A549 (cell line): ENCODE measurements at places on chromosomes 6 and 20.

- DNase-seq = no peak
Measured at GRCh38 chr6:166578536-166579236, 7.8 kb downstream of the RAMACL start.

- no peak for DNase-seq
Measured at GRCh38 chr20:33917831-33918525, 75.7 kb upstream of the RALY start.

DNA sequence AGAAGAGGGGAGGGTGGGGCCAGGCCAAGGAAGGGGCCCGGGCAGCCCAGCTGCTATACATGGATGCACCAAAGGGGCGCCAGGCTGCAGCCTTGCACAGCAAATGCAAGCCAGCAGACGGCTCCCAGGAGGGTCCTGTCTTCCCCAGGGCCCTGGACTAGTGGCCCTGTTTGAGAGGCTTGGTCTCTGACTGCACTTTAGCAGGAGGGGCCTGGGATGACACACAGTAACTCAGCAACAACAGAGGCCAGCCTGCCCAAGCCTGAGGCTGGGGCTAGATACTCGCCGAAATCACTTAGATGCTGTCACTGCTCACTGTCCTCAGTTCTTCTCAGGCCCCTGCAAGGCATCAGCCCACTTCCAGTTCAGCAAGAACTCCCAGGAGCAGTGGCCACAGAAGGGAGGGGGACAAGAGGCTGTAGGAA lies 73.5 kb downstream of the TRAM2 start:
- DNase-seq = peak; percentile 54

GRCh38 chr6:32920715-32921114 lies 20.1 kb downstream of the HLA-DMB start:
- peak; percentile 22 for DNase-seq

- peak; percentile 56 for DNase-seq
Measured at GRCh38 chr6:104789770-104790190, 69.9 kb downstream of the HACE1 start.

DNA sequence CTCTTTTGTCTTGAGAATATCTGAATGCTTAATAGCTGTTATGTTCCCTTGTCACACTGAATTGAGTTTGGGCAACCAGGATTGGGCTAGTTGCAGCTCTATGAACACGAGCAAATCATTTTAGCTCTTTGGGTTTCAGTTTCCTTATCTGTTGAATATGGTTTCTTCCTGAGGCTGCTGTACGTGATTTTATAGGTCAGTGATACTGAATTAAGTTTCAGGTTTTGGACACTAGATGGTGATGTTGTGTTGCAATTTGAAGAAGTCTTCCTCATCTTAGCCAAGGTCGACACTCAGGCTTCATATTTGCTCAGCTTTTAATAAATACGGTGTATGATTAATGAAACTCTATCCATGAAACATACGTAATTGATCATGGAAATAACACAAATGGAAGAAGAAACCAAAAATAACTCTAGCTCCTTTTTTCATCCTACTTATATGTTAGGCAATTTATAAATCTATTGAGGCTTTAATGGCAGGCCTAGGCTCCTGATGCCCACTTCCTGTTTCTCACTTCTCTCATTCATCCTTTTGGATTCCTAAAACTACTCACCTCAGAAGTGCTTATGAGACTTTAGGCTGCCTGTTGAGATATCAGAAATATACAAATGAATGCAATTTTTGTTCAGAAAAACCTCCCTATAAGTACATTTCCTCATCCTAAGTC lies 354.1 kb upstream of the MAP3K7 start:
- peak; percentile 2 for DNase-seq

DNA sequence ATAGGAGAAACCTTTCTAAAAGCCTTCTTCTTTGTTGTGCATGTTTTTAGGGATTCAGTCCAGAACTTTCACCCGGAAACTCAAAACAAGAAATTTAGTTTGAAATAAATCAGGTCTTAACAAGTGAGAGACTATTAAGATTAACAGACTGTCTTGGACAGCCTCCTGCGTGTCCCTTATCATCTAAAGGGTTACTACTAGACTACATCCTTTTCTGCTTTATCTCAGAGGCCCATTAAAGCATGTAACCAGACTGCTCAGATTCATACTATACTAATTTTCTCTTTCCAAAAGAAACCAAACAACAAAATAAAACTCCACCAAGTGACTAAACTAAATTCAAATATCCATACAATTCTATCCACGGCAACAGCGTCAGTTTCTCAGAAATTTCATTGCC lies 173.8 kb downstream of the GMPR start:
- DNase-seq = no peak

- DNase-seq = peak; percentile 38
Measured at GRCh38 chr20:19699180-19699971, 58.7 kb upstream of the RIN2 start.

GRCh38 chr6:74851596-74851995 lies 354.3 kb downstream of the COL12A1 start:
- no peak for DNase-seq

DNA sequence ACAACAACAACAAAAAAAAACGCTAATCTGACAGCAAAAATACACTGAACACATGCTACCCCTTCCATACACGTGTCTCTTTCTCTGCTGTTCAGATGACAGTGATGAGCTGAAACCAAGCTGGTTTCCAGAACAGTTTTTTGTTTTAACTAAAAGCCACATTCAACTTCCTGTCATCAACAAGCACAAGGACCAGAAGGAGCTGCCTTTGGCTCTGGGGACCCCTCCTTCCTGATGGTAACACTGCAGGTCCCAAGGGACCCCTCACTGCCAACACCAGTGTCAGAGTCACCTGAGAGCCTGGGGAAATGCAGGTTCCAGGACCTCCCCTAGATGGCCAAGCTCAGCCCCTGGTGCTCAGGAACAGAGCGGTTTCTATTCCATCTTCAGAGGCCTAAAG lies 6.0 kb downstream of the CST7 start:
- no peak for DNase-seq

DNA sequence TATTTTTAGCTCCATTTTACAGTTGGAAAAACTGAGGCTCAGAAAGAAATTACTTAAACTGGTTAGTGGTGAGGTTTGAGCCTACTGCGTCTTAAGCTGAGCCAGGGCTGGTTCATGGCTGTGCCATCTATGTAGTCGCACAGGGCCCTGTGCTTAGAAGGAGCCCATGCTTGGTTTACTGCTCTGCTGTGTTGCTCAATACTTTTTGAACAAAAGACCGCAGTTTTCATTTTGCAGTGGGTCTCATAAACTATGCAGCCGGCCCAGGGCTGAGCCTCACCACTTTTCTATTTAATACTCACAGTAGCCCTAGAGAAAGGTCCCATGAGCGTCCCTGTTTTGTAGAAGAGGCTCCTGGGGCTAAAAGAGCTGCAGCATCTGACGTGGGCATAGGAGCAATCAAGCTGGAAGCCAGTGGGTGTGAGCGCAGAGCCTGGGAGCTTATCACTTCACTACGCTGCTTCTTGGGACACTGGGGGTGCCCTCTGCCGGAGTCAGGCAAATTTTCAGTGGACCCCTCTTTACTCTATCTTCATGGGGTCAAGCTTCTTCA lies 501 bp downstream of the SIRPB2 start:
- no peak for DNase-seq

GRCh38 chr20:40582531-40582930 lies 106.5 kb downstream of the MAFB start:
- no peak for DNase-seq

GRCh38 chr20:33301192-33301930 lies 18.3 kb downstream of the BPIFB1 start:
- peak; percentile 25 for DNase-seq

- no peak for DNase-seq
Measured at GRCh38 chr20:32179934-32180333, 27.6 kb downstream of the PLAGL2 start.

GRCh38 chr20:61543931-61544745 lies 292.1 kb downstream of the CDH4 start:
- DNase-seq = no peak

DNA sequence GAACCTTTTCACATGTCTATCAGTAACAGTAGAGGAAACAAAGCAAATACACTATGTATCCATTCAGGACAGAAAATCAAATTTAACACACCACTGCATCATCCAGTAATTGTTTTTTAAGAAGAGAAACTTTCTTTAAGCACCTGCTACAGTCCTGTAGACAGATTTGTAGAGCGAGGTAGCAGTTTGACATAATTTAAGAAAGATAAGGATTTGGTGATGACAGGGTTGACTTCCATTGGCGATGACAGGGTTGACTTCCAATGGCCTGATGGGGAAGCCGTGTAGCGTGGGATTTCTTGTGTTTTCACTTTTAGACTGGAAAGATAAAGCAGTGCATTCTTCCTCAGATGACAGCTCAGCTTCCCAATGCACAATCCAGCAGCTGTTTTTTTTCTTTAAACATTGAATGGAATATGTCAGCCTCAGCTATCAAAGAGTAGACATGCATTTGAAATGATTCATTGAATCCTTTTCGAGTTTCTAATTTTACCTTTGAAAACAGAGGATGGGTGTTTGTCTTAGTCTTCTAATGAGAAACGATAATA lies 68.5 kb downstream of the ECT2L start:
- DNase-seq = no peak

- no peak for DNase-seq
Measured at GRCh38 chr6:142189057-142189456, 42.0 kb downstream of the VTA1 start.

DNA sequence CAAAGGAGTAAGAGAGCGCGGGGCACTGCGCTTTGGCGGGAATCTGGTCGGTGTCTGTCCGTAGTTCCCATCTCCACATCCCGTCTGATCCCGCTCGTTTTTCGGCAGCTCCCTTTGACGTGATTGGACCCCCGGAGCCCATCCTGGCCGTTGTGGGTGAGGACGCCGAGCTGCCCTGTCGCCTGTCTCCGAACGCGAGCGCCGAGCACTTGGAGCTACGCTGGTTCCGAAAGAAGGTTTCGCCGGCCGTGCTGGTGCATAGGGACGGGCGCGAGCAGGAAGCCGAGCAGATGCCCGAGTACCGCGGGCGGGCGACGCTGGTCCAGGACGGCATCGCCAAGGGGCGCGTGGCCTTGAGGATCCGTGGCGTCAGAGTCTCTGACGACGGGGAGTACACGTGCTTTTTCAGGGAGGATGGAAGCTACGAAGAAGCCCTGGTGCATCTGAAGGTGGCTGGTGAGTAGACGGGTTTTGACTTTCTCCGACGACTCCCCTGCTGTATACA lies 1.4 kb downstream of the BTN1A1 start:
- no peak for DNase-seq

GRCh38 chr20:58579819-58580473 lies 64.7 kb upstream of the APCDD1L start:
- no peak for DNase-seq

DNA sequence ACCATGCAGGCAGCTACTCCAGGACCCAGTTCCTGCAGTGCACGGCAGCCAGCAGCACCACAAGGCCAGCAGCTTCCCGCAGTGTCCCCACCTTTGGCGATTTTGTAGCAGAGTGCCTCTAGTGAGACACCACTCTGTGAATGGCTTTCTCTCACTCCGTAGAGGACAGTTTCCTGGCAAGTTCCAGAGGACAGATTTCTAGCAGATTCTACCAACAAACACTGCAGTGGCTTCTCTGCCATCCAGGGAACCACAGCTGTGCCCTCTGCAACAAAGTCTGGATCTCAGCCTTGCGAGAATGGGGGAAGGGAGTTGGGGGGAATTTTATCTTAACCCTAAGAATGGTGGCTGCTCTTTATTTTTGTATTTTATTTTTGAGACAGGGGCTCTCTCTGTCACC lies 28.7 kb downstream of the SNHG17 start:
- no peak for DNase-seq

DNA sequence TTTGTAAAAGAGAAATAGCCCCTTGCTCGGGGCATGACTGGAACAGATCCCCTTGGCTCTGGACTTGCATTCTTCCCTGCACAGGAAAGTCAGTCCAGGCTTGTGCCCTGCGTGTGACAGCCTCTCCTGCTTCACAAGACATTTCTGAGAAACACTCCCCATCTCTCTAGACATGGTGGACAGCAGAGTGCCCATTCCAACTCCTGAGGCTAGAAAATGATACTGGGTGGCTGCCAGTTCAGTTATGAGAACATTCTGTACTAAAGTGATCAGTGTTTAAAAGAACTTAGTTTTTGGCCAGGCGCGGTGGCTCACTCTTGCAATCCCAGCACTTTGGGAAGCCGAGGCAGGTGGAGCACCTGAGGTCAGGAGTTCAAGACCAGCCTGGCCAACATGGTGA lies 41.3 kb downstream of the TGM3 start:
- DNase-seq = no peak

DNA sequence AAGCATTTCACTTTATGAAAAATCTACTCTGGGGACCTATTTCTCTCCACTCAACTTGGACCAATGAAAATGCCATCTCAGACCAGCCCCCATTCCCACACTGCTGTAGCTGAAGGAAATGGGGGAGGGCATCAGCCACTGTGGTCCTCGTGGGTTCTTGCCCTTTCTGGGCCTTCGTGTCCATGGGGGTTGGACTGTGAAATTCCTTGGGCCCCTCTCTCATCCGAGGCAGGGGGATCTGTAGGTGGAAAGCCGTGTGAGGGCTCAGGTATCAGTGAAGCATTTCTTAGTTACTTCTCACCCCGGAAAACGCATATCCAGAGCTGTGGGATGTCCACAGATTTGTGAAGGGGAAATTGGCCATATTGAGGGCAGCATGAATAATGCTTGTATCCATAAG lies 147.9 kb downstream of the CDC5L start:
- no peak for DNase-seq

DNA sequence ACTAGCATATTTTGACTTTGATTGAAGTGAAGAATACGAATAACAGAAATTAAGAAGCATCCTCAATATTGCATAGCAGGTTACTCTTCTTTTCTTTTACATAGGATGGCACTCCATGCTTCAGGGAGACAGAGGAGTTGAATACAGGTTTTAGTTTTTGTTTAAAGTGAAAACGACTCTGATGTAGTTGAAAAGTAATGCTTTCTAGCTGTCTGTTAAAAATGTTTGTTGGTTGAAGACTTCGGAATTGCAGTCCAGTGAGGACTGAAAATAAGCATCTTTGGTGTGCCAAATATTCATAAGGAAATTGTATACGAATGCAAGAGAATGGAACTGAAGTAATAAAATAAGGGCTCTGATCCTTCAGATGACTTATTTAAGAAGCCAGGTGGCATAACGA lies 618 bp upstream of the SLC16A10 start:
- no peak for DNase-seq

DNA sequence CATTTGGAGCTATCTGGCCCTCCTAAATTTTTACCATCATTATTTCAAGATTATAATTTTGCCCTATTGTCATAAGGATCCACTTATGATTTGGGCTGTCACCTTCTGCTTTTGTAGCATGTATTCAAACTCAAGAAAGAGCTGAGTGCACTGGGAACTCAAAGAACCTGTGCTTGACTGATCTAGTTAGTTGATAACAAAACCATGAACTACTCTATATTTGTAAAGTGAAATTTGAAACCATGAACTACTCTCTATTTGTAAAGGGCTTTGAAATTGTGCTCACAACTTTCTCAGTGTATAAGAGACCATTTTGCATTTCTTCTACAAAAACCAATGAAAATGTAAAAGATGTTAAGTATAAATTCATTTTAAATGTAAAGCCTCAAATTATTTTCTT lies 77.5 kb upstream of the POPDC3 start:
- DNase-seq = no peak

- no peak for DNase-seq
Measured at GRCh38 chr20:3042625-3043024, 797 bp upstream of the GNRH2 start.
